T-helper 2 cell (primary cell): ENCODE measurements at places on chromosomes 5 and 9.

DNA sequence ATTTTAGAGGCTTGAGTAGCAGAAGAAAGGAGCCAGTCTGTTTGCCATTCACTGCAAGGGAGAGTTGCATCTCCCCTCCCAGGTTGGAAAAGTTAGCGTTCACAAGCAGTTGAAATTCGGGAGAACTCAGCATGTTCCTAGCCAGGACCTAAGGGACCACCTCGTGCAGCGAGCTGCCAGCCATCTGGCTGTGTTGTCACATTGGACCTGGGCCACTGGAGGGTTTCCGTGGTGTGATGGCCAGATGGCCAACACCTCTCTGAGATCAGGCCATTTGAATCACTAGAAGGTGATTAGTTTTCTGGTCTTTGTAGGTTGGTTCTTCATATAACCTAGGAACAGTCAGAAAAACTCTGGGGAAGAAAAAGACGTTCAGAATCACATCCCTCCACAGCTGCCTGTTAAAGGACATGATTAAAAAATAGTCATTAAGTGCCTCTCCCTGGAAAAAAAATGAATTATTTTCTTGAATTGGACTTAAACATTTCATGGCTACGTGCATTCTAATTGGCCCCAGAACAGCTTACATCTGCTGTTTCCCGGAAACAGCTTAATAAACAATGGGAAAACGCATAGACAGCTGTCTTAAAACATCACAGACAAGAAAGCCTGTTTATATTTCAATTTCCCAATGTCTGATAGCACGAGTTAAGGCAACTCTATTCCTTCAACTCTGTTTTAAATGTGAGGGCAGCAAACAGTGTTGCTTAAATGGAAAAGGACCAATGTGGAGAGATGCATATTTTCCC is 303.9 kb downstream of the TENT4A start:
- no peak for DNase-seq

DNA sequence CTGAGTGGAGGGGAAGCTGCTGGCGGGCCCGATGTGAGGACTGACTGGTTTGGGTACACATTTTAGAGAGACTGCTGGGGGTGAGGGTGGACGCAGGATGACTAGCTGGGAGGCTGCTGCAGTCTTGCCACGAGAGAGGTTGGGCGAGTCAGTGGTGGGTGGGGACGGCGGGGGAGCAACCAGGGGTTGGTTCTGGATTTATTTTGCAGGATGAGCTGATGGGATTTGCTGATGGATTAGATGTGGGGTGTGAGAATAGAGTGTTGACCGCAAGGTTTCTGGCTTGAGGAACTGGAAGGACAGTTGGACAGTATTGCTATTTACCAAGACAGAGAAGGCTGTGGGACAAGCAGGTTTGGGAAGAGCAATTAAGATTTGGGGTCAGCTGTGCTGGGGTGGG is 5.8 kb upstream of the NDST1 start:
- no peak for DNase-seq

DNA sequence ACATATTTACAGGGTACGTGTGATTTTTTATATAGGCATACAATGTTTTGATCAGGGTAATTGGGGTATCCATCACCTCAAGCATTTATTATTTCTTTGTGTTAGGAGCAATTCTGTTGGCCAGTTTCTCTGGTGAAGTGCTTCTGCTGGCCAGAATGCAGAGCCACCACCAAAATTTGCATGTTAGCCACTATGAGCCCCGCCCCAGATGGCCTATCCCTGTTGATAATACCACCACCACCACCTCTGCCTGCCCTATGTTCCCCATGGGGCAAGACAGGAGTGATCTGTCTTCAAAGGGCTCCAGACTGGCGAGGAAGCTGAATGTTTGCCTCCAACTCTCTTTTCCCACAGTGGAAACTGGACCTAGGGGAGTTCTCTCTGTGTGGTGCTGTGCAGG is 26.0 kb upstream of the JAK2 start:
- no peak for DNase-seq

GRCh38 chr5:95709967-95710650 is 21.0 kb upstream of the RHOBTB3 start:
- no peak for DNase-seq

DNA sequence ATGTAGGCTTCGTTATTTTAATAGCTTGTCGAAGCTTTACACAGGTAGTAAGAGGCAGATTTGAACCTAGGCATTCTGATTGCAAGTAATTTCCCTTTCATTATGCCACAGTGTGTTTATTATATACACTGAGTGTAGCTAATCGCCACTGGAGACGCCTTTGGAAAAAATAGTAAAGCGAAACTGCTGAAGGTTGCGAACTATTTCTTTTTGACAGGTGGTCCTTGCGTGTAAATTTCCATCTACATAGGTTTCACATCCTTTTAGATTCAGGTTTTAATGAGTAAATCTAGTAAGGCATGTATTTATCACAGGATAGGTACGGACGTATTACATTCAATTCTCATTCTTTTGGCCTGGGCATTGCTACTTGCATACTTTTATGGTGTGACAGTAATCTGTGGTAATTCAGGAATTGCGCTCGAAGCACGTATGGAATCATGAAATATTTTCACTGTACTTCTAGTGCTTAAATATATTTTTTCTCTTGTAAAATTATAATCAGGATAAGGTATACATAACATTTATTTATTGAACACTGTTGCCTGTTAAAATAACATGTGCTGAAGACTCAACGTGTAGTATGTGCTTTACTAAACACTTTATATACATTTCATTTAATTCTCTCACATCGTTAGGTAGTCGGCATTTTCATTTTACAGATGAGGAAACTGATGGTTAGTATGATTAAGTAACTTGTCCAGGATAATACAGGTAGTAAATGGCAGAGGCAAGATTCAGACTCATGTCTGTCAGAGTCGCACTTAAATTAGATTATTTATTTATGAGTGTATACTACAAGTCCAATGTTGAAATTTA is 1.8 kb downstream of the MARCHF6 start:
- no peak for DNase-seq
